Hematopoietic multipotent progenitor cell treated with erythropoietin and hydrocortisone succinate and interleukin-3 and kit ligand, for 8 days (in vitro differentiated cells): ENCODE measurements at places on chromosomes 16 and 17.
A peak's percentile ranks its signal among the peaks of the same experiment; 100 is the strongest.

DNA sequence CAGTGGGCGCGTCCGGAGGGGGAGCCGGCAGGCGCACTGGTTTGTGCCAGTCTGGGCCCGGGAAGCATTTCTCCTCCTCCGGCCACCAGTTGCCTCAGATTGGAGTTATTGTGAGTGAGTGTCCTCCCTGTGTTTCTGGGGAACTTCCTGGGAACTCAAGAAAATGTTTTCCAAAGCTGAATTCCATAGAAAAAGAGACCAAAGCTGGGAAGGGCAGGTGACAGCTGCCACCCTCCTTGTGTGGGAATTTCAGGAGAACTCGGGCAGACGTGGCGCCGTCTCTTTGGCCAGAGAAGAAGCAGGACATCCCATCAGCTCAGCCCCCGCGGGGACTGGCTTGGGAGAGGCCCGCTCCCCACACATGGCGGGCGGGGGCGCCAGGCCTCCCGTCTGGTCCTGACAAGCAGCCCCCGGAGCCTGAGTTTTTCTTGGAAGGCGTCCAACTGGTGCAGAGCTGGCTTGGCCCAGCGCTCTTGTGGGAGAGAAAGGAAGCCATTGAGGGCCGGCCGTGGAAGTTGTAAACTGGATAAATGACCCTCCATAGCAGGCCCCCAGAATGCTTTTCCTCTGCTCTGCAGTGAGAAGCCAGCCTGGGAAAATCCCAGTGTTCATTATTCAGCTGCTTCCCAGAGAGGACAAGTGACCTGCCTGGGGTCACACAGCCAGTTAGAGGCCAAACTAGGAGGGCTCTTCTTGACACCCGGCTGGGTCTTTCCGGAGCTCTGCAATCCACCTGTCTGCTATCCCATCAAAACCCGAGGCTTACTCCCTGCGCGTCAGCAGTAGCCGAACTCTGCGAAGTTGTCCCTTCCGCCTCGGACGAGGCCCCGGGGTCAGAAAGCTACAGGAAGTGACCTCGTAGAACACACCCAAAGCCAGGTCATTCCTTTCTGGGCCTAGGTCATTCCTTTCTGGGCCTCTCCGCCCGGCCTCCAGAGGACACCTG lies 39.2 kb upstream of the GSE1 start:
- DNase-seq = peak; percentile 61

DNA sequence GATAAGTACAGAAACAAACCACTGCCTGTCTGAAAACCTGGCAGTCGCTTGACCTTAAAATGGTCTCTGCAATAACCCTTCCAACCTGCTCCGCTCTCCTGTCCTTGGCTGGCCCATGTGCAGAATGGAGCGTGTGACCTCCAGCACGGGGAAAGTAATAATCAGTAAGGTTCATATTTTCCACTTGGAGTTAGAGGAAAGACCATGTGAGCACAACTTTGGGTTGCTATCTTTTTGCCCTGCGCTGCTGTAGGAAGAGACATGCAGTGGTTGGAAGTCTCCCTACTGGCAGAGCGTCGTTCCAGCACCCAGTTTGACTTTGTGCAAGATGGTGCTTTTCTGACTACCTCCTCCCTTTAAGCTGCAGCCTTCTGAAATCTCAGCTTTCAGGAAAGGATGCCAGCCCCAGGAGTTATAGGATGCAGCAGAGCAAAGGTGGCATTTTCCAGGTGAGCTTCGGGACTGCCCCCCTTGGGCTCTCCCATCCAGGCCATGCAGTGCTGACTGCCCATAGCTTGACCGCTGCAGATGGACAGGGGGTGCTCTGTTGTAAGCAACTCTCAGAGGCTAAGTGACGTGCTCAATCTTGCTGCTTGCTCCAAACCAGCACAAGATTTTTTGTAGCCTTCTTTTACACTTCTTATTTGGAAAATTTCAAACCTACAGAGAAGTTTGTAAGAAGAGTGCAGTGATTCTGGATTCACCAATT lies 110.7 kb upstream of the NOL11 start:
- no peak for DNase-seq

DNA sequence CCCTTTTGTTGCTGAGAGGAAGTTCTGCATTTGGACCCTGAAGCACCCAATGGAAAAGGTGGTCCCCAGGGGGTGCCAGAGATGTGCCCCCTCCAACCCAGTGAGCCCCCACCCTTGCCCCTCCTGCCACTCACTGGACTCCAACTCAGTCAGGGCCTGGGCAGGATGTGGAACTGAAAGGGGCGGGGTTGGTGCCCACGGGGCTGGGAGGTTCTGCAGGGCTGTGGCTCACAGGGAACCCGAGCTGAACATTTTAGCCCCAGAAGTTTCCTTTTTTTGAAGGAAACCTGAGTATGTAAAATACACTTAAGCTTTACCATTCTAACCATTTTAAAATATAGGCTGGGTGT lies 15.8 kb upstream of the OGFOD3 start:
- no peak for DNase-seq

GRCh38 chr17:50877838-50878237 lies 11.7 kb upstream of the TOB1 start:
- no peak for DNase-seq

DNA sequence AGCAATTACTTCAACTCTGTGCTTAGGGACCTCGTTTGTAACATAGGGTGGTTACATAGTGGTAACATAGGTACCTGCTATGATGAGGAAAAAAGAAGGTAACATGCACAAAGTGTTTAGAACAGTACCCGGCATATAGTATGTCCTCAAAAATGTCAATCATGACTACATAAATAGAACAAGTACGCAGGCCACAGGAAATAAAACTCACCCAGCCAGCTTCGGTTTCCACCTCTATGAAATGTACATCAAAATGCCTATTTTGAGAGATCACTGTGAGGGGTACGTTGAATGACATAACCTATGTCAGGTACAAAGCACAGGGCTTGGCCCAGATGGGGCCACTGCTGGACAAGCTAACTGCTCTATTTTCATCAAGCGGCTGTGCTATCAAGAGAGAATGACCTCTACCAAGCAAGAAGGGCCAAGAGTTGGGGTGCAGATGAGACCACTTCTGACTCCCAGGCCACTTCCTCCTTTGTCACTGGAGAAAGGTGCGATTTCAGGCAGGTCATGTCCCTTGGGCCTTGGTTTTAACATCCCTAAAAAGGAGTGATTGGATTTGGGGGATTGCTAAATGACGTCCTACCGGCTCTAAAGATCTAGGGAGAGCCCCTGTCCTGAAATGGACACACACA lies 45.4 kb downstream of the WSB1 start:
- no peak for DNase-seq

DNA sequence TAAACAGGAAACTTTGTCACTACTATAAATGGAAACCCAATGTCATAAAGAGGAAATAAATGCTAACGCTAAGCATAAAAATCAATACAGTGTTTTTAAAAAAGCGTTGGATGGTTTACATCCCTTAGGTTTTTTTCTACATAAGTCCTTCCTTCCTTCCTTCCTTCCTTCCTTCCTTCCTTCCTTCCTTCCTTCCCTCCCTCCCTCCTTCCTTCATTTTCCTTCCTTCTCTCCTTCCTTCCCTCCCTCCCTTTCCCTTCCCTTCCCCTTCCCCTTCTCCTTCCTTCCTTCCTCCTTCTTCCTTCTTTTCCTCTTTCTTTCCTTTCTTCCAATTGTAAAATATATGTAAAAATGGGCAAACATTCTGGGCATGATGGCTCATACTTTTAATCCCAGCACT lies 108.3 kb downstream of the HAPSTR1 start:
- DNase-seq = no peak

- no peak for DNase-seq
These were observed 209.3 kb downstream of the MSI2 start for GRCh38 chr17:57465610-57466009.

DNA sequence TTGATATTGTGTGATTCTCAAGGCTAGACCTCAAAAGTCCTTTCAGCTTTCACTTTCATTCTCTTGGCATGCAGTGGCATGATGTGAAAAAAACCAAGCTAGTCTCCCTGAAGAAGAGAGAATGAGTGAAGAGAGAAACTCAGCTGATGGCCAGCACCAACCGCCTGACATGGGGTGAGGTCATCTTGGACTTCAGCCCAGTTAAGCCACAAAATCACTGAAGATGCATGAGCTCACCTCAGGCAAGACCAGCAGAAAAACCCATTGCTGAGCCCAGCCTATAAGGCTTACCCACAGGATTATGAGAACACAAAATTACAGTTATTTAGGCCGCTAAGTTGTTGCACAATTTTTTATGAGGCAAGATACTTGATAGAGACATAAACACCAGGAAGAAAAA lies 496.5 kb downstream of the TOX3 start:
- no peak for DNase-seq

GRCh38 chr16:24216961-24217360 lies 39.2 kb upstream of the CACNG3 start:
- no peak for DNase-seq

GRCh38 chr17:64470625-64471024 lies 21.7 kb downstream of the MILR1 start:
- no peak for DNase-seq

DNA sequence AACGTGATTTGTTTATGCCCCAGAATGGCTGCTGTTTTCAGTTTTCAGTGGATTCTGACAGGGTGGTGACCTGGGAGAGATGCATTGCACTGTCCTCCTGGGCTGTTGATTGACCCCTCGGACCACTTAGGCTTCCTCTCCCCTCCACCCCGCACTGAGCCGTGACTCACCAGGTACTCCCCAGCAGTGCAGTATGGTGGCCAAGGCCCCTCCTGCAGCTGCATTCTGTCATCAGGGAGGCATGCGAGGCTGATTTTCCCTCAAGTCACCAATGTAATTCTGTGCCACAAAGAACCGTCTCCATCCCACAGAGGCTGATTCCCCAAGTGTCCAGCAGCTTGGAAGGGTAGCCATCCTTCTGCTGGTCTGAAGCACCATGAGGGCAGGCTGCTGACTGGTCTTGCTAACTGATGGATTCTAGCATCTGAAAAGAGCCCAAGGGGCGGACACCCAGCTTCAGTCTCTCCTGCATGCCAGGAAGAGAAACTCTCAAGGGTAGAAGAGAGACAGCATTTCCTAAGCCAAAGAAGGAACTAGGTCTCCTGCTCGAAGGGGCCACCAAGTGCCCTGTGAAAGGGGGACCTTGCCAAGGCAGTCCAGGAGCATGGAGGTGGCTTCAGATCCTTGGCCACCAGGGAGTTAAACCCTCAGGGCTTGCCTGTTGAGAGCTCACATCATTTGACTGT lies 148.1 kb downstream of the SOCS1 start:
- no peak for DNase-seq

DNA sequence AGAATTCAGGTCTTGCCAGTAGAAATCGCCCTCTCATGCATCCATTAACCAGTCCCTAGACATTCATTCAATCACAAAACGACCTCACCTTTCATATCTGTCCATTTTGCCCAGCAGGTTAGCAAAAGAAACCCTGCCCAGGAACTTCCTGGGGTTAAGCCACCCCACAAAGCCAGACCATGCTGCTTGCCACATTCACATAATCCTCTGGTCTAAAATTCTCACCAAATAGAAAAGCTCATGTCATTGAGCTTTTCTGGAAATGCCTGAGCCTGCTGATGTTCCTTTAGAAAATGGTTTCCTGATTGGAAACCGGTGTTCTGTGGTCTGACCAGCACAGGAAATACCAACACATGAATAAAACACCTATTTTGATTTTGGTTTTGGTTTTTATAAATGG lies 21.6 kb upstream of the DYNLRB2 start:
- no peak for DNase-seq

DNA sequence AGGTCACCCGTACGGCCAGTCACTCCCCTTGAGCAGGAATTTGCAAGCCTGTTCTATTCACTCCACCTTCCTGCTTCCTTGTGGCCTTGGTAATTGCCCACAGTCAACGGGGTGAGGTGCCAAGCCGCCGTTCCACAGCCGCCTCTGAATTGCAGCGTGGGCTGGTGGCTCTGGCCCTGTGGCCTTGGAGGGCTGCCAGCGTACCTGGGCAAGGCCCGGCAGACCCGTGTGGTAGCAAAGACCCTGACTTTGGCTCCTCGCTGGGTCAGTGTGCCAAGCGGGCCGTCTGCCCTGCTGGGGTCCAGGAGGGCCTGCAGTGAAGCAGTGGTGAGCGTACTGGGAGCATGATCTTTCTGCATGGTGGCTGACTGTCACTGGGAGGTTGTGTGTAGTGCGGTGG lies 3.6 kb downstream of the BANP start:
- no peak for DNase-seq

GRCh38 chr17:17805575-17805974 lies 31.2 kb downstream of the SREBF1 start:
- DNase-seq = no peak

DNA sequence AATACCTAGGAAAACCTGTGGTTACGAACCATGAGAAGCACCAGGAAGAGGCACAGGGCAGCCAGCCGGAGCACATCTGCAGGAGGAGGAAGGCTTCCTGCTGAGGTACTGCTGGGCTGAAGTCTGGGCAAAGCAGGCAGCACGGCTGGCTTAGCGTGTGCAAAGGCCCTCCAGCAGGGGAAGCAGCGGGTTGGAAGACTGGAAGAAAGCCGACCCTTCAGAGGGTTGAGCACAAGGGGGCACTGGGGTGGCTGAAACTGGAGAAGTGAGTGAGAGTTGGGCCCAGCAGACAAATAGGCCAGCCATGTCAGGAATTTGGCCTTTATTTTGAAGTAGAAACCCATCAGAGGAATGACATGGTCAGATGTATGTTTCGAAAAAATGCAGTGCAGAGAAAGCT lies 12.1 kb upstream of the HSD3B7 start:
- peak; percentile 76 for DNase-seq

GRCh38 chr17:32007463-32008298 lies 498 bp downstream of the LRRC37B start:
- DNase-seq = peak; percentile 52

DNA sequence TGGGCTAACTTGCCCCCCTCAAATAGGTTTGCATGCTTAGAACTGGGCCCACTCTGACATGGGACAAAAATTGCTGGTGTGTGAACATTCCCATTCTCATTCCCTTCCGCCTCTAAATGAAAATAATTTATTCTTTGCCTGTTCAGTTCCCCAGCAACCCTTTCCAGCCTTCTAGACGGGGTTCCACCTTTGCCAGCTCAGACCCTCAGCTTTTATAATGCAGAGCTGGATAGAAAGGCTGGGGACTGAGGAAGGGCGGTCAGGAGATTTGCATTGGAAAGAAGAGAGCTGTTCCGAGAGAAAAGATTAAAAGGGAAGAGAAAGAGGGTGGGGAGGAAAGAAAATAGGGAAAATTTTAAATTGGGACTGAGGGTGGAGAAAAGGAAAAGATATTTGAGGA lies 151.1 kb upstream of the WSCD1 start:
- DNase-seq = no peak

- DNase-seq = peak; percentile 26
These were observed 393 bp downstream of the RNF166 start for GRCh38 chr16:88705801-88706228.

- no peak for DNase-seq
These were observed 108.8 kb downstream of the IRX5 start for GRCh38 chr16:55039511-55039910.

DNA sequence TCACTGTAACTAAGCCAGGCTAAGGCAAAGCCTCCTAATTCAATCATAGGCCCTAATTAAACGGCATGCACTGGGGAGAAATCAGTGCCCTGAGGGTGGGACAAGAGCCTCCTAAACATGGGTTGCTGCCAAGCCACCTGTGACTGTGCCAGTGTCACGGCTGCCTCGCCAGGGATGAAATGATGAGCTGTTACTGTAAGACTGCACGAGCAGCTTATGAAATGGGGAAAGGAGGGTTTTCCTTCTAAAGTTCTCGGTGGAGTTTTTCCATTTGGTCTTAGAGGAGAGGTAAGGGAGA lies 12.7 kb downstream of the TMEM11 start:
- no peak for DNase-seq

GRCh38 chr16:4376126-4376892 lies 4.7 kb downstream of the VASN start:
- no peak for DNase-seq

- no peak for DNase-seq
These were observed 29.5 kb downstream of the TRAP1 start for GRCh38 chr16:3687792-3688191.
